Chondrocyte (in vitro differentiated cells): ENCODE measurements at places on chromosomes 16 and 17.

- DNase-seq: no peak
Measured at GRCh38 chr17:47204722-47205418, 4.3 kb upstream of the MYL4 start.

DNA sequence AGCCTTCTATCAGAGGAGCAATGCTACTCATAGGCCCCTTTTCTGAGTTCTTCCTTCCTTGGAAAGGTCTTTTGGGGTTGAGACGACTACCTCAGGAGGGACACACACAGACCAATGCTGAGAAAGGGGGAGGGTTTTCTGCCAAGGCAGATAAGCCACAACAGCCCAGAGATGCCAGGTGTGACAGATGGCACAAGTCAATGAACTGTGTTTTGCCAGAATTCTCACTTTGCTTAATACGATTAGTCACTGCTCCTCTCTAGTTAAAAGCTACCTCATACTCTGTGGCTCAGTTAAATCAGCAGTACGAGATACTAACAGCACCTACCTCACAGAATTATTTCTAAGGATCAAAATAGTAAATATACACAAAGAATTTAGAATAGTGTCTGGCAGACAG is 8.0 kb downstream of the BRD7 start:
- no peak for DNase-seq

GRCh38 chr17:55895112-55895759 is 144.4 kb downstream of the PCTP start:
- DNase-seq: no peak

DNA sequence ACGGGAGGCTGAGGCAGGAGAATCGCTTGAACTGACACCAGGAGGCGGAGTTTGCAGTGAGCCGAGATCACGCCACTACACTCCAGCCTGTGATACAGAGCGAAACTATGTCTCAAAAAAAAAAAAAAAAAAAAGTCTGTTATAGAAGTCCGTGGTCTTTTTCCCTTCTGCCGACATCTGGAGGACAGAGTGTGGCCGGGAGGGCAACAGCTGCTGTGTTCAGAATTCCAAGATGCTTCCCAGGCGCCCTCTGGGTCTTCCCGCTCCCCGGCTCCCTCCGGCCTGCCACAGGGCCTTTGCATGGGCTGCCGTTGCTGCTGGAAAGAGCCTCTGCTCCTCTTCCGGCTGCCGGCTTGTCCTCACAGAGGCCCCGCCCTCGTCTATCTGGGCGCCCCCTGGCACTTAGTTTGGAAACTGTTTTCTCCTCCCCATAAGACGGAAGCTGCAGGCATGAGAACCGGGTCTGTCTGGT is 2.4 kb upstream of the CACNA1H start:
- no peak for DNase-seq

- no peak for DNase-seq
Measured at GRCh38 chr17:55663400-55663799, 59.3 kb downstream of the TMEM100 start.

DNA sequence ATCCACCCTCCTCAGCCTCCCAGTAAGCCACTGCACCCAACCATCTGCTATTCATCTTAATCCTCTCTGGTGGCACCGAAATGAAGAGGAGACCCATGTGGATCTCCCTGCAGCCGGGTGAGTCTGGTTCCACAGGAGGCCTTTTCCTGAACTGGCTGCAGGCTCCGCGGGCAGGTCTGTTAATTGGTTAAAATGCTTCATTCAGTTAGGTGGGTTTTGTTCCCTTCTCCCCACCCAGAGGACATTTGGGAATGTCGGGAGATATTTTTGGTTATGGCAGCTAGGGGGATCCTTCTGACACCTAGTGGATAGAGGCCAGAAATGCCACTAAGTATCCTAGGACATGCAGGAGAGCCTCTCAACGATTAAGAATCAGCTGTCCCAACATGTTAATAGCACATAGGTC is 16.7 kb downstream of the C16orf54 start:
- peak; percentile 43 for DNase-seq

- DNase-seq: no peak
Measured at GRCh38 chr16:84034516-84034915, 8.1 kb downstream of the SLC38A8 start.

DNA sequence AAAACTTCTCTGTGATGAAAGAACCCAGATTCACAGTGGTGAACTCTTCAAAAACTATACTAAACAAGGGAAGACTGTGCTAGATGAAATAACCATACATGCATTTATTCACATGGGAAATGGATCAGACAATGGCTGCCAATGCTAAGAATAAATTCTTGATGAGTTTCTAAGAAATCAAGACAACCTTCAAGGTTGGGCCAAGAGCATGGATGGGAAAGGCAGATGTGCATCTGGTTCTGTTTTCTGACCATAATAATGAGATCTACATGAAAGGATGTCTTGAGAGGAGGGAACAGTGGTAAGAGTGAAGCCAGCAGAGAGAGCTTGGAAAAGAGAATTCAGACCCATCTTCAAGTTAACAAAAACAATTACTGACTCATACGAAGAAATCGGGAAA is 31.4 kb downstream of the ANKRD11 start:
- no peak for DNase-seq

DNA sequence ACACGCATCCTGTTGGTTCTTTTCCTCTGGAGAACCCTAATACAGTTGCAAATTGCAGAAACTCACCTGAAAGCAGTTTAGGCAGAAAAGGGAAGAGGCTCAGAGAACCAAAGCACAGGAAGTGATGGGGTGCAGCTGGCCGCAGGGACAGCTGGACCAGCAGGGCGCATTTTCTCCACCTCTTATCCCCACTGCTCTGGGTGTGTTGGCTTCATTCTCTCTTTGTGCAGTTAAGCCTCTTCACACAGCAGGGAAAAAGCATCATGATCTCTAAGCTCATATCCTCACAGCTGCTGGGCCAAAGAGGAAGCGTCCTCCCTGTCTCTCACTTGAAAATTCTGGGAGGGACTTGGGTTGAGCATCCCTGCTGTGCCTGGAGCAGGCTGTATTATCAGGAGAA is 20.0 kb upstream of the LRRC75A start:
- no peak for DNase-seq

- DNase-seq: no peak
Measured at GRCh38 chr16:84109598-84110335, 7.0 kb downstream of the MBTPS1 start.

DNA sequence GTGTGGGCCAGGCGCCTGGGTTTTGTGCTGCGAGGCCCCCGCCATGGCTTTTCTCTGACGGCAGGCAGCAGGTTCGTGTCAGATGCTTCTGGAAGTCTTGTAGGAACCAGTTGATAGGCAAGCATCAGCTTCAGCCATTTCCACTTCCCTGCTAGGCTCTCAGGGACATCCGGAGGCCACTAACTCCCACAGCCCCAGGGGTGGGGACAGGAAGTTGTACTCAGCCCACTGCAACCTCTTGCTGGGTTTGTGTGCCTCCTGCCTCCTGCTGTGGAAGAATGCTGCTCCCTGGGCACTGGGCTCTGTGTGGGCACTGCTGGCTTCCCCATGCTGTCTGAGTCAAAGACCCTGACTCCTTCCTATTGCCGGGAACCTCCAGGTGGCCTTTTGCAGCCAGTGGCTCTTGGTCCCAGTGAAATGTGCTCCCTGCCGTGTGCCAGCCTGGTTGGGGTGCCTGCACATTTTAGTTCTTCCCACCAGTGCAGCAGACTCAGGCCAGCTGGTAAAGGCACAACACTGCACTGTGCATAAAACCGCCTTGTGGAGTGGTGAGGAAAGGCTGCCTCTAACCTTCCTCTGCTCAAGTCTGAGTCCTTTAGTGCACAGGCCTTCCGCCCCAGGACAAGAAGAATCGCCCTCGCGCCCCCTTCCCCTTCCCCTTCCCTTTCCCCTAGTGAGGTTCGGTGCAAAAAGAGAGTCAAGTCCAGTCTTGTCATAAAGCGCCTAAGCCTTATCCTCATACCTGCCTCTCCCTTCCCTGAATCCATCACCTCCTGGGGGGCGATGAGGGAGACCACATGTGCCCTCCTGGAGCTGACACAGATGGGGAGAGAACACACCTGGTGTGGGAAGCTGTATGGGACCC is 16.6 kb downstream of the LDHD start:
- peak; percentile 65 for DNase-seq

- DNase-seq: peak; percentile 63
Measured at GRCh38 chr17:72560303-72561247, 439.8 kb downstream of the SOX9 start.

- no peak for DNase-seq
Measured at GRCh38 chr17:72097144-72097543, 23.7 kb upstream of the SOX9 start.

DNA sequence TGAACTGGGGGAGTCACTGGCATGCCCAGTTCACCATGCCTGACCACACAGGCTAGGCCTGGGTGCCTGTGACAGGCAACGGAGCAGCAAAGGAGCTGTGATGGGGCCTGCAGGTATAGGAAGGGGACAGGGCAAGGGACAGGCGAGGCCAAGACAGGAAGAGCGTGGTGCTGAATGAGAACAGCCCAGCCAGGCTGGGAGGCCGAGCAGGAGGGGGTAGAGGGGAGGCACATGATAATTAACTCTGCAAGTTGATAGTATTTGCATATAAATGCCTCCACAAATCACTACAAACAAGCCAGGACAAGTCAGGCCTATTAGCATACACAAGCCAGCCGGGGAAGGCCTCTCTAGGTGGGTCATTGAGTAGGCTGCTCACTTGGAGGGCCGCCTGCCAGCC is 7.8 kb downstream of the ZFHX3 start:
- no peak for DNase-seq

GRCh38 chr16:72840631-72841381 is 207.1 kb downstream of the ZFHX3 start:
- DNase-seq: no peak

GRCh38 chr17:67637901-67638641 is 79.7 kb upstream of the NOL11 start:
- DNase-seq: no peak

- no peak for DNase-seq
Measured at GRCh38 chr17:65389426-65389825, 172.0 kb downstream of the AXIN2 start.

- no peak for DNase-seq
Measured at GRCh38 chr17:9937241-9937761, 32.2 kb upstream of the RCVRN start.

DNA sequence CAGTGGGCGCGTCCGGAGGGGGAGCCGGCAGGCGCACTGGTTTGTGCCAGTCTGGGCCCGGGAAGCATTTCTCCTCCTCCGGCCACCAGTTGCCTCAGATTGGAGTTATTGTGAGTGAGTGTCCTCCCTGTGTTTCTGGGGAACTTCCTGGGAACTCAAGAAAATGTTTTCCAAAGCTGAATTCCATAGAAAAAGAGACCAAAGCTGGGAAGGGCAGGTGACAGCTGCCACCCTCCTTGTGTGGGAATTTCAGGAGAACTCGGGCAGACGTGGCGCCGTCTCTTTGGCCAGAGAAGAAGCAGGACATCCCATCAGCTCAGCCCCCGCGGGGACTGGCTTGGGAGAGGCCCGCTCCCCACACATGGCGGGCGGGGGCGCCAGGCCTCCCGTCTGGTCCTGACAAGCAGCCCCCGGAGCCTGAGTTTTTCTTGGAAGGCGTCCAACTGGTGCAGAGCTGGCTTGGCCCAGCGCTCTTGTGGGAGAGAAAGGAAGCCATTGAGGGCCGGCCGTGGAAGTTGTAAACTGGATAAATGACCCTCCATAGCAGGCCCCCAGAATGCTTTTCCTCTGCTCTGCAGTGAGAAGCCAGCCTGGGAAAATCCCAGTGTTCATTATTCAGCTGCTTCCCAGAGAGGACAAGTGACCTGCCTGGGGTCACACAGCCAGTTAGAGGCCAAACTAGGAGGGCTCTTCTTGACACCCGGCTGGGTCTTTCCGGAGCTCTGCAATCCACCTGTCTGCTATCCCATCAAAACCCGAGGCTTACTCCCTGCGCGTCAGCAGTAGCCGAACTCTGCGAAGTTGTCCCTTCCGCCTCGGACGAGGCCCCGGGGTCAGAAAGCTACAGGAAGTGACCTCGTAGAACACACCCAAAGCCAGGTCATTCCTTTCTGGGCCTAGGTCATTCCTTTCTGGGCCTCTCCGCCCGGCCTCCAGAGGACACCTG is 39.2 kb upstream of the GSE1 start:
- no peak for DNase-seq

GRCh38 chr17:32873114-32873513 is 3.8 kb downstream of the MYO1D start:
- DNase-seq: no peak

GRCh38 chr16:59341368-59341767 is 607.3 kb upstream of the GOT2 start:
- no peak for DNase-seq

GRCh38 chr16:87556941-87557459 is 45.3 kb upstream of the JPH3 start:
- DNase-seq: no peak

GRCh38 chr17:79201536-79202227 is 127.1 kb downstream of the ENGASE start:
- DNase-seq: no peak

GRCh38 chr16:1053121-1053521 is 19.4 kb upstream of the SSTR5 start:
- DNase-seq: no peak

DNA sequence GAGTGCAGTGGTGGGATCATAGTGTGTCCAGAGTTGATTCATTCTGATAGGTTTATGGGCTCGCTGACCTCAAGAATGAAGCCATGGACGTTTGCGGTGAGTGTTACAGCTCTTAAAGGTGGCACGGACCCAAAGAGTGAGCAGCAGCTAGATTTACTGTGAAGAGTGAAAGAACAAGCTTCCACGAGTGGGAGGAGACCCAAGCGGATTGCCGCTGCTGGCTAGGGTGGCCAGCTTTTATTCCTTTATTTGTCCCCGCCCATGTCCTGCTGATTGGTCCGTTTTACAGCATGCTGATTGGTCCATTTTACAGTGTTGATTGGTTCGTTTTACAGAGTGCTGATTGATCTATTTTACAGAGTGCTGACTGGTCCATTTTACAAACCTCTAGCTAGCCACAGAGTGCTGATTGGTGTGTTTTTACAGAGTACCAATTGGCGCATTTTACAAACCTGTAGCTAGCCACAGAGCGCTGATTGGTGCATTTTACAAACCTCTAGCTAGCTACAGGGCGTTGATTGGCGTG is 17.5 kb downstream of the CACNG4 start:
- no peak for DNase-seq

DNA sequence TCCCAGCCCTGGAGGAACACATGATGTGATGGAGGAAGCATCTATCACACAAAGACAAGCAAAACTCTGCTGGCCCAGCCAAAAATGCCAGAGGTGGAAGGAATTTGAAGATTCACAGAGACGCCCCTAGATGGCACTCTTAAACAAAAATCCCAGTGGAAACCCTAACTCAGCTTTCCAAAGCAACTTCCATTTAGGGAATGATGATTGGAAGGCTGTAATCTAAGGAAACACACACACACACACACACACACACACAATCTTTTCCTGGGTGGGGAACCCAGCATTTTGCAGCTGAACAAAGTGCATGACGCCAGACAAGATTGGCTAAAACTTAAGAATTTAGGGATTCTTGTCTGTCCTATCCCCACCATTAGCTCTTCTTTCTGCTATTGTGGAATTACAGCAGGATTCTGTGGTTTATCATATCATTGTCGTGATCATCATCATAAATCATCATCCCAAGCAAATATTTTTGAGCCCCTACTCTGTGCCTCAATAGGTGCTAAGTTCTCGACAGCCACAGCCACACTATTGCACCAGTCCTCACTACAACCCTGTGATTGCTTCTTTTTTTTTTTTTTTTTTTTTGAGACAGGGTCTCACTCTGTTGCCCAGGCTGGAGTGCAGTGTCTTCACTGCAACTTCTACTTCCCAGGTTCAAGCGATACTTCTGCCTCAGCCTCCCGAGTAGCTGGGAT is 1.6 kb upstream of the LDAF1 start:
- no peak for DNase-seq

- no peak for DNase-seq
Measured at GRCh38 chr16:57539072-57539796, 2.9 kb upstream of the CCDC102A start.

GRCh38 chr17:15109608-15110007 is 155.5 kb downstream of the PMP22 start:
- no peak for DNase-seq
